ENCODE measurements at places on chromosomes 1 and 21.

DNA sequence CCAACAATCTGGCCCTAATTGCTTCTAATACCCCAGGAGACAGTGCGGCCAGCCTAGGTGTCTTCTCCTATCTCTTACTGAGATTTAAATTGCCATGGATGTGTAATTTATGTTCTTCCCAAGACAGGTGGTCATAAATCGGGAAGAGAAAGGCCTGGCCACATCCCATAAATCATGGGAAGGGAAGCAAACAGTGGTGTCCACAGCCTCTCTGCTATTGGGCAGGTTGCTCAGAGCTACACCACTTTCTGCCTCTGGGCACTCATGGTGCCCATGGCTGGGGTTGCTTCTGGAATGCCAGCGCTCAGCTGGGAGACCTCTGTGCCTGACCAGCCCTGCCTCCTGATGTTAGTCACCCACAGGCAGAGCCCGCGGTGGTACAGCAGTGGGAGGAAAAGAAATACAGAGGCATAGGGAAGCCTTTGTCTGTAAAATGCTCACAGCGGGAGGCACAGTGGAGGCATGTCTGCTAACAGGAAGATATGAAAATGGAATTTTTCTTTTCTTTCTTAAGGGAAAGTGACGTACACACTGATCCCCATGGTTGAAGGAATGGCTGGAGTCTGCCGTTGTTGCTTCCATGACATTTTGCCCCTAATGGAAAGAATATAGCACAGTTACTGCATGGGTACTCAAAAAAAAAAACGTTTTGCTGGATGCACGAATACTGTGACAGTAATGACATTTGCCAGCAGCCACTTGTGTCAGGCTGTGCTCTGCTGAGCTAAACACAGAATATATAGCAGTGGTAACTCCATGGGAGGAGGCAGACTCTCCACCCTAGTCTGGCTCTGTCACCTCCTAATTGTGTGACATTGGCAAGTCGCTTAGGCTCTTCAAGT is 21.9 kb downstream of the MTARC1 start:
- DNase-seq, result no peak
- H3K4me1 ChIP-seq, result no peaks in the 10 kb centered on the region
- no peak overlapping the region for H3K4me3 ChIP-seq
- H3K36me3 ChIP-seq, result no peaks in the 10 kb centered on the region
- H3K27ac ChIP-seq, result no peak overlapping the region
- no peaks in the 10 kb centered on the region for H3K27me3 ChIP-seq

GRCh38 chr1:62599044-62599443 is 1.7 kb downstream of the ANGPTL3 start:
- H3K27ac ChIP-seq, result no peak overlapping the region
- H3K36me3 ChIP-seq, result no peaks in the 10 kb centered on the region
- no peak overlapping the region for H3K4me3 ChIP-seq
- DNase-seq, result no peak
- no peaks in the 10 kb centered on the region for H3K27me3 ChIP-seq

GRCh38 chr1:192243721-192244120 is 73.1 kb upstream of the RGS21 start:
- no peaks in the 10 kb centered on the region for H3K27me3 ChIP-seq
- no peak overlapping the region for H3K4me3 ChIP-seq
- H3K27ac ChIP-seq, result no peak overlapping the region
- DNase-seq, result no peak
- H3K4me1 ChIP-seq, result no peaks in the 10 kb centered on the region

DNA sequence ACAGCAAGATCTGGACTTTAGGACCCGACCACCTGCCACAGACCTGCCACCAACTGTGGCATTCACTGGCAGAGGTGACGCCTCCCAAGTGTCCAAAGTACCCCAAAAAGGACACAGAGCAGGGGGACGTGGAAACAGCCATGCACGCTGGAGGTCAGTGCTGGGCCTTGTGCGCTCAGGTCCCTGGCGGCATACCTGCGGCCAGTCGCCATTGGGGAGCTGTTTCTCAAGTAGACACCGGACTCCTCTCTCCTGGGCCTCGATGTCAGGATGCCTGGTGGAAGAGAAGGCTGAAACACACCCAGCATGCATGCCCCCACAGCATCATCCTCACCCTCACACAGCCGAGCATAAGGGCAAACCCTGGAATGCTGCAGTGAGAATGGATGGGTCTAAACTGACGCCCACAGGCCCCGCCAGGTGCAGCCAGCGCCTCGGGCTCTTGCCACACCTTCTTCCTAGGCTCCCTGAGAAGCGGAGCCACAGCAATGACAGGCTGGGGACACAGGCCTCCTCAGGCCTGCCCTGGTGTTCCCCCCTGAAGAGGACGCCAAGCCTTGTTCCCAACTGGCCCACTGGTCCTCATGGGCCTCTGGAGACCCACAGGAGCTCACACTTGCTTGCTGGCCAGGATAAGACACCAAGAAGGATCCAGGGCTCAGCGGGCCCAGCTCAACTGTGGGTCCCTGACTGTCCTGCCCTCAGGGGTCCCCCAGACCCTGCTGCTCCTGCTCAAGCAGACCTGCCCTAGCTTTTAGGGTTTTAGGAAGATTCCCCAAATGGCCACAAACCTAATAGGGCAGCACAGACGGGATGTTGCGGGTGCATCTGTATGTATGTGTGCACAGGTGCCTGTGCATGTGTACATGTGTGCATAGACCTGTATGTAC is 7.7 kb upstream of the SPATC1L start:
- H3K36me3 ChIP-seq, result peaks cover 19% of the 10 kb centered on the region
- H3K4me1 ChIP-seq, result no peaks in the 10 kb centered on the region
- H3K27me3 ChIP-seq, result no peaks in the 10 kb centered on the region
- no peak overlapping the region for H3K4me3 ChIP-seq

GRCh38 chr21:45552696-45553391 is 10.6 kb upstream of the SLC19A1 start:
- DNase-seq, result no peak
- no peaks in the 10 kb centered on the region for H3K4me1 ChIP-seq
- H3K36me3 ChIP-seq, result no peaks in the 10 kb centered on the region
- H3K27ac ChIP-seq, result no peak overlapping the region

DNA sequence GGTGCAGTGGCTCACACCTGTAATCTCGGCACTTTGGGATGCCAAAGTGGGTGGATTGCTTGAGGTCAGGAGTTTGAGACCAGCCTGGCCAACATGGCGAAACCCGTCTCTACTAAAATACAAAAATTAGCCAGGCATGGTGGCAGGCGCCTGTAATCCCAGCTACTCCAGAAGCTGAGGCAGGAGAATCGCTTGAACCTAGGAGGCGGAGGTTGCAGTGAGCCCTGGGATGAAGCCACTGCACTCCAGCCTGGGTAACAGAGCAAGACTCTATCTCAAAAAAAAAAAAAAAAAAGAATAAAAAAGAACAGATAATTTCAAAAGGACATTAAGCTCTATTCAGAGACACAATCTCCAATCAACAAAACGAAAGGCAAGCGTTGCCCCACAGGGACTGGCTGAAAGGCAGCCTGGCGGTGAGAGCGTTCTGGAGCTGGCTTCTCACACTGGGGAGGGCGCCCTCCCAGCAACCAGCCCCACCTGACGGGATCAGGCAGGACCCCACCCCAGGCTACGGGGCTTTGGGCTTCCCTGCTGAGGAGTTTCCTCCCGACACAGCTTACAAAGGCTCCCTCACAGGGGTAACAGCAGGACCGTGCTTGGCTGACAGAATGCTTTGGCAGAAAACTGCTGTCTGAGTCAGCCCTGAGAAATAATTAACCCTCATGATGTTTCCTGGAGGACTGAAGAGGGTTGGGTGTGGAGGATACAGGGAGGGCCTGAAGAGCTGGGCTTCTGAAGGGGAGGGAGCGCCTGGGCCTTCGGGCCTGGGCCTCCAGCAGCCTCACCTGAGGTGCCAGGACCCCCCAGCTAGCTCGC is 31.1 kb upstream of the SRP9 start:
- no peaks in the 10 kb centered on the region for H3K27me3 ChIP-seq
- H3K36me3 ChIP-seq, result no peaks in the 10 kb centered on the region
- H3K4me1 ChIP-seq, result no peaks in the 10 kb centered on the region
- no peak overlapping the region for H3K27ac ChIP-seq

DNA sequence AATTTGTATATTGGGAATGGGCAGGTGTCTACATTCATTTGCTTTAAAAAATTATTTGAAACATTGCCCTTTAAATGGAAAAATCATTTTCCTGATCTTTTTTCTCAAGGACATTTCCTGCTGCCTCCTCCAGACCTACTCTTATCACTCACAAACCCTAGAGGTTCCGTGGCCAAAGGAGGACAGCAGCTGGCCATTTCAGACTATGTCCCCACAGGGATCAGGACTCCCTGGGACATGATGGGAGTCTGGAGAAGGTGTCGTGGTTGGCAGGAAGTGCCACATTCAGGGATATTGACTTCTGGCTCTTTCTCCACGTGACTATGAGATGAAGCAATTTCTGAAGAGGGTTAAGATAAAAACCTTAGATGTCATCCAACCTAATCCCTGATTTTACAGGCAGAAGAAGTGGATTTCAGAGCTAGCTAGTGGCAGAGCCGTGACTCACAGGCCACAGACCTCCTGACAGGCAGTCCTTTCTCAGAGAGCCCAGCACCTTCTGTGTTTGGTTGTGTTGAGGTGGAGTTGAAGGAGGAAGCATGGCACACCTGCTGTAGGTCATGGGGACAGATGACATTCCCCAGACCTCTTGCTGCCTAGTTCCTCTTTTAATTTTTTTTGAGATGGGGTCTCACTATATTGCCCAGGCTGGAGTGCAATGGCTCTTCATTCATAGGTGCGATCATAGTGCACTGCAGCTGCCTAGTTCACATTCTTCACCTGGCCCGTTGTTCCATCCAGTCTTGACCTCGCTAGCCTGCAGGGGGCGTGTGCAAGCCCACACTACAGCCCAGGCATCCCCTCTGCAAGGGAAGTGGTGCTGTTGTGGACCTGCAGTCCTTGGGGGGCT is 25.5 kb upstream of the IL10 start:
- H3K4me1 ChIP-seq, result peaks cover 27% of the 10 kb centered on the region
- no peak overlapping the region for H3K4me3 ChIP-seq
- no peaks in the 10 kb centered on the region for H3K27me3 ChIP-seq
- no peak overlapping the region for H3K27ac ChIP-seq

DNA sequence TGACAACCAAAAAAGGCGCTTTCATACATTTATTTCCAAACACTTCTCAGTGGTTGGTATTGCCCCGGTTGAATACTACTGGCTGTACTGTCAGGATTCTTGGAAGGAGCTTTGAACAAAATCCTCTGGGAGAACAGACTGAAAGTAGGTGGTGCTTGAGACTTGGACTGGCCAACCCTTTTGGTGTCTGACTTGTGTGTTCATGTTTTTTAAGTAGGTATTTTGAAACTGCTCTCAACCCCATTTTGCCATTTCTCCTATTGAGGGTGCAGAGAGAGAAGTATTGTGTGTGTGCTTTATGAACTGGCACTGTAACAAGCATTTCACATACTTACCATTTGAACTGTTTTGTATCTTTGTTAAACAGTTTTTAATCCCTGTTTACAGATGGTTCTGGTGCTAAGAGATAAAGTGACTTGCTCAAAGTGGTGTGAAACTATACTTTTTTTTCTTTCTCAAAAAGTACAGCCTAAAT is 21.2 kb downstream of the ARID1A start:
- no peak overlapping the region for H3K4me3 ChIP-seq
- H3K27ac ChIP-seq, result no peak overlapping the region
- DNase-seq, result no peak
- H3K4me1 ChIP-seq, result peaks cover 59% of the 10 kb centered on the region
- peaks cover 7% of the 10 kb centered on the region for H3K36me3 ChIP-seq

DNA sequence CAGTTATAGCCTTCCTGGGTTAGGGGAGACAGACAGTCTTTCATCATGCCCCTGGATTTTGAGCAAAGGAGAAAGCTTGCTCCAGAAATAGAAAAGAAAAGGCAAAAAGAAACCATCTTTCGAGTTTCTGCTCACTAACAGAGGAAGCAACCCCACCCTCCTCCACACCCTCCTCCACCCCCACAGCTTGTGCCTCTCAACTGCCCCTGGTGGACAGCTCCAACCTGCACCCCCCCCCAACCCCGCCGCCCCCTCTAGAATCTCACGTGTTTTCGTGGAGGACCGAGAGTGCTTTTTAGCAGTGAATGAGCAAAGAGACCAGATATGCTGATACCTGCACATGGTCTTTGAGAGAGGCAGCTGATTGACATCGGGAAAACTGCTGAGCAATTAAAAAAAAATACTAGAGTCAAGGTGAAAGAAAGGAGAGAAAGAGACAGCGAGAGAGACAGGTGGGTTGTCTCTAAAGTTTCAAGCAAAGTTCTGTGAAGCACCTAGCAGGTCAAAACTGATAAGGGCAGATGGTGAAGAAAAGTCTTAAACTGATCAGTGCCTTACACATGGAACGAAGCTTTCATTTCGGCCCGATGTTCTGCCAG is 358.3 kb downstream of the KIF26B start:
- peaks cover 26% of the 10 kb centered on the region for H3K4me1 ChIP-seq
- DNase-seq, result peak; percentile 90
- no peaks in the 10 kb centered on the region for H3K36me3 ChIP-seq
- peak overlapping the region; percentile 63 for H3K4me3 ChIP-seq
- 0 out of 2 replicates have a peak, but pooled peaks cover 4% of the 10 kb centered on the region for H3K27me3 ChIP-seq

DNA sequence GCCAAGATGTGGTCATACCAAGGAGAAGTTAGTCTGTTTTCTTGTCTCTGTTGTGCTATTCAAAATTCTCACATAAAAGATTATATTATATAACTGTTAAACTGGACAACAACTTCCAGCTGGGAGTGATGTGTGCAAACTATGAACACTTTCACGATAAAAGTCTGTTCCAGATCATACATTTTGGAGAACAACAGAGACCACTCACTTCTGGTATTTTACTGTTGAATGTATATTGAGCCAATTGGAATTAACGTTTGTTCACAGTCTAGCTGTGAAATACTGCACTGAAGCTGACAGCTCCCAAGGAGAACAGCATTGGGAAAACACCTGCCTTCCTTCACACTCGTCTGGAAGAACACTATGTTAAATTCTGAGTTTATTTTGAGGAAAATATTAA is 860 bp upstream of the SHCBP1L start:
- no peaks in the 10 kb centered on the region for H3K36me3 ChIP-seq
- H3K27me3 ChIP-seq, result no peaks in the 10 kb centered on the region
- no peak overlapping the region for H3K4me3 ChIP-seq

DNA sequence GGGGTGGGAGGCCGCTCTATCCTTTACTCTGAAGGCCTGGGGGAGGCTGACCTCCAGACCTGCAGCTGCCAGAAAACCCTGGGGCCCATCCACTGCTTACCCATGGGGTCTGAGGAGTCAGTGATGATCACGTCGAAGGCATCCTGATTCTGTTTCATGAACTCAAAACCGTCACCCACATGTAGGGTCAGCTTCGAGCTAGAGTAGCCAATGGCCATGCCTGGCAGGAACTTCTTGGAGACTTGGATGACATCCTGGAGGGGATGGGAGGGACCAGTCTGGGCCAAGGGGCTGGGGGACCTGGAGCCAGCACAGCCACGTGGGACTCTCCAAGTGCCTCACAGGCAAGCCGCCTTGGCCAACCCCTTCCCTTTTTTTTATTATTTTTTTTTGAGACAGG is 3.3 kb downstream of the SRM start:
- no peak overlapping the region for H3K27ac ChIP-seq
- H3K27me3 ChIP-seq, result no peaks in the 10 kb centered on the region
- H3K4me3 ChIP-seq, result no peak overlapping the region

DNA sequence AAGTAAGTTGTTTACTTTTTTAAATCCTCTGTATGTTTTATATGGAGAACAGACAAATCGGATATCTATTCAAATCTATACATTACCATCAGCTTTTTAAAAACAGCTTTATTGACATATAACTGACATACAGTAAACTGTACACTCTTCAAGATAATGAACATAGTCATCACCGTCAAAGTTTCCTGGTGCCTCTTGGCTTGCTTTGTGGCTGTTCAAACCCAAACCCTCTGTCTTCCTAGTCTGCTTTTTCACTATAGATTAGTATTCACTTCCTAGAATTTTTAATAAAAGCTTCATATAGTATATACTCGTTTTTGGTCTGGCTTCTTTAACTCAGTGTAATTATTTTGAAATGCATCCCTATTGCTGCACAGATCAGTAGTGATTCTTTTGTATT is 56.4 kb upstream of the TPTE start:
- H3K27me3 ChIP-seq, result no peaks in the 10 kb centered on the region
- no peak overlapping the region for H3K27ac ChIP-seq
- no peaks in the 10 kb centered on the region for H3K36me3 ChIP-seq
- DNase-seq, result no peak

All from MM.1S (cell line).